ENCODE measurements at places on chromosomes 3 and 15. TPM values are rescaled to one million over a fixed set of nuclear protein-coding genes. Genes with fewer than 3 reads are reported as not detected.

GPR15 gene
- not detected for total RNA-seq

RYR3 gene
- not detected for total RNA-seq

DNA sequence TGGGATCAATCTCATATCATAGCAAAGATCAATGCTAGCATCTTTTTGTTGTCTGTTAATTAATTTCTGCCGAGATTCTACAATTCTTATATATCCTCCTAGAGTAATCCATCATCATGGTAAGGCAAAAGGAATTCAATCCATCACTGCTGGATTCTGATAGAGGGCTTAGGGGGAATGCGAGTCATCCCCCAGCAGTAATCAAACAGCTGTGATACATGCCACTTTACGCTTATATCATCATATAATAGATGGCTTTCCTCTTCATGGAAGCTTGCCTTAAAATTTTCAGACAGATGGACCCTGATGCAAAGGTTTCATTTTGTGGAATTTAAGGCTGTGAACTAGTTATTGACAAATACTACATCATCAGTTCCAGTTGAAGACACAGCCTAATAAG is 645.9 kb downstream of the CADM2 start:
- DNase-seq: no peak

- DNase-seq: no peak
Measured at GRCh38 chr3:158134363-158134762, 24.5 kb downstream of the RSRC1 start.

DNA sequence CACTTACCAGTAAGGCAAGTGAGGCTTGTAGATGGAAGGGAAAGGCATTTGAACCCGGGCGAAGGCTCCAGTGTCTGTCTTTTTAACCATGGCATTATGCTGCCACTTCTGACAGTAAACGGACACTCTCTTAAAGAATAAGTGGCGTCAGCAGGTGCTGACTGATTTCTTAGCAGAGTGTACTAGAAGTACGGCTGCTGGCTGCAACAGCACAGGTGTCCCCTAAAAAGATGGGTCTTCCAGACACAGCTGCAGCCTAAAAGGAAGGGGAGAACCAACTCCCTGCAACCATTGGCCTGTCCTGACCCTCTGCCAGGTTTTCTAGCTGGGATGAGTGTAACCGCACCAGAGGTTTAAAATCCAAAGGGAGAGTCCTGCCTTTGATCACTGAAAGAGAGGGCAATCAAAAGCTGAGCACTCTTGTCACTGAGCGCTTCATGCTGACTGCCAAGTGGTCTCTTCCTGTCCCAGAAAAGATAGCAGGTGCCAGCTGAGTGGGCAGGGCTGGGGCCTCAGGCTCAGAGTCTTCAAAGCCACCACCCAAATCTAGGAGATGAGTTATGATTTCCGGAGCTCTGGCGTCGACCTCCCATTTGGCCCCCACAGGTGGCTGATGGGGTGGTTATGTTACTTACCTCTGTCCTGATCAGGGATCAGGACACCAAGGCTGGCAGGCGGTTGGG is 255.8 kb downstream of the SLCO3A1 start:
- no peak for DNase-seq

DNA sequence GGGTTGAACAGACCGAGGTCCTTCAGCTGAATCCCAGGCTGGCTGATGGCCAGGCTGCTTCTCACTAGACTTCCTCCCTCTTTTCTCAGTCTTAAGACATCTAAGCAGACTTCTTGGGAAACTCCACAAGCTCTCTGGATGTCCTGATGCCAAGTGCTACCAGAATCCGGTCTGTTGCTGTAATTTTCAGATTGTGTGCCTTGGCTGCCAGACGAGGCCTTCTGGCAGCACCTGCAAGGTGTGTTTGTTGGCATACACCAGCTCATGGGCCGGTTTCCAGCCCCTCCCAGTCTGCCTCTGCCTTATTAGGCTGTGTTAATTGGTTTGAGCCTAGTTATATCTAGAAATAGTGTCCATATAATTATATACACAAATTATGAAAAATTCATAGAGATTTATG is 120.6 kb downstream of the TNIK start:
- DNase-seq: no peak

DNA sequence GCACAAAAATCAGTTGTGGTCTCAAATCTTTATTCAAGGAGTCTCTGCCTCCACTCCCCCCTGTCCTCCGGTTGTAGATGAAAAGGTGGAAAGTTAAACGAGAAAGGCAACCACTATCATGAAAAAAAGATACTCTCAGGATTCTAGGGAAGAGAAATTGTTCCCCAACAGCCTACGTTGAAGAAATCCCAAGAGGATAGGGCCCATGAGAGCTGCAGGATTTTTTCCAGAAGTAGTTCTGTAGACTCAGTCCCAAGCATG is 14.3 kb downstream of the ZIC1 start:
- DNase-seq: no peak

DNA sequence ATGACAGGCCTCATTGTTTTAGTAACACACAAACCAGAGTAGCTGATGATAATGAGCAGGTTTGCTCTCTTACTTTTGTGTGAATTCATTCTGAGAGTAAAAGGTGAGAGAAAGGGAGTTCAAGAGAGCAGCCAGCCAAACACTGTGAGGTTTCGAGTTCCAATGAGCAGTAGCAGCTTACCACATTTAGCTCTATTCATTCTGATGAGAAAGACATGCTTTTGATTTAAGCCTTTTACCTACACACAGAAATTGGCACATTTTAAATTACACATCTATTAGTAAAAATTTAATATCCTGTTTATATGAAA is 28.0 kb downstream of the GLDN start:
- no peak for DNase-seq

Measured in HFFc6 (cell line).